ENCODE measurements at places on chromosomes 7 and 10. TPM values are rescaled to one million over a fixed set of nuclear protein-coding genes. Genes with fewer than 3 reads are reported as not detected.
A peak's percentile ranks its signal among the peaks of the same experiment; 100 is the strongest.

- no peak for DNase-seq
These were observed 4.6 kb upstream of the TBC1D12 start for GRCh38 chr10:94397549-94398370.

GRCh38 chr7:38222481-38223096 lies 44.5 kb downstream of the STARD3NL start:
- peak; percentile 66 for DNase-seq

DNA sequence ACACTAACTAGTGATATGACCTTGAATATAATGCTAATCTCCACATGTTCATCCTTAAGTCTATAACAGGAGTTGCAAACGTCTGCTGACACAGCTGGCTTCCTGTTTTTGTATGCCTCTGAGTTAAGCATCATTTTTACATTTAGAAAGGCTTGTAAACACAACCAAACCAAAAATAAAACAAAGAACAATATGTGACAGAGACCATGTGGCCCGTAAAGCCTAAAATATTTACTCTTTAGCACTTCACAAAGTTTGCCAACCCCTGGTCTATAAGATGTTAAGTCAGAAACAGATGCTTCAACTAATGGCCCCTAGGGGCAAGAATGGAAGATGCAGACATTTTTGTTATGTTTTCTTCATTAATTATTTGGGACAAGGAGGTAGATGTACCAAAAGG lies 109.3 kb downstream of the CPEB3 start:
- DNase-seq: no peak

DNA sequence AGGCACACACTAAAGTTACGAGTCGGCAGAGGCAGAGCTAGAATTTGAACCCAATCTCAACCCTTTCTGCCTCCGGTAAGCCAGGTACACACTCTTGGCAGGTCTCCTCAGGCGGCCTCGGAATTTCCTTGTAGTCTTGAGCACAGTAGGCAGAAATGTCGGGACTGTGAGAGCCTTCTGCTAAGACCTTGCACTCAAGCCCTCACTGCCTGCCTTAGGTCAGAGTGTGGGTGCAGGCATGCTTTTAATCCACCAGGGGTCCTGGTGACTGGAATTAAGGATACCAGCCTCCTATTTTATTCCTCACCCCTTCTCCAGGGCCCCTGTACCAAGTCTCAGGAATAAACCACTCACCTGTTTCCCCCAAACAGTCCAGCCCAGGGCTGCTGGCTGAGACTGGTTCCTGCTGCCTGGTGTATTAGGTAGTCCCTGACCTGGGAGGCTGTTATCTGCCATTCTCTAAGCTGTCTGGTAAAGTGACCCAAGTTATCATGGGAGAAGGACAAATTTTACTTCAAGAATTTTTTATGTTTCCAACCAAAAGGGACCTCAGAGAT lies 855 bp downstream of the ATP6V1F start:
- peak; percentile 34 for DNase-seq

Gene ACBD7
- not detected for polyA plus RNA-seq

Gene SPDYE1
- polyA plus RNA-seq: not detected

Gene CCDC146
- 1.7 TPM for polyA plus RNA-seq

Measured in immature natural killer cell (primary cell).